Activated CD4-positive, alpha-beta T cell treated with anti-CD3 and anti-CD28 coated beads, Interleukin-2, amount 10 ng/mL, durations not matched to agents 7 days and 5 days (primary cell): ENCODE measurements at places on chromosomes 16 and 17. TPM values are rescaled to one million over a fixed set of nuclear protein-coding genes. Genes with fewer than 3 reads are reported as not detected.

The FMNL1 gene
- 391 TPM for total RNA-seq

The CES4A gene
- 28.9 TPM for total RNA-seq

The PRR35 gene
- not detected for total RNA-seq

The REXO5 gene
- 9.8 TPM for total RNA-seq

The TBC1D28 gene
- total RNA-seq: not detected

The MYOCD gene
- total RNA-seq: not detected

The STAC2 gene
- not detected for total RNA-seq

The ARRB2 gene
- 323 TPM for total RNA-seq

The KRT20 gene
- not detected for total RNA-seq

- no peaks in the 10 kb centered on the region for H3K27me3 ChIP-seq
- DNase-seq: no peak
- H3K27ac ChIP-seq: peak overlapping the region; percentile 97
- H3K4me3 ChIP-seq: peak overlapping the region; percentile 25
- peaks cover 10% of the 10 kb centered on the region for H3K36me3 ChIP-seq
Observed at GRCh38 chr16:57531253-57531575, 5.2 kb downstream of the CCDC102A start.

- H3K27ac ChIP-seq: peak overlapping the region; percentile 76
- peaks cover 45% of the 10 kb centered on the region for H3K36me3 ChIP-seq
- no peak for DNase-seq
- no peaks in the 10 kb centered on the region for H3K27me3 ChIP-seq
- no peak overlapping the region for H3K4me3 ChIP-seq
- H3K4me1 ChIP-seq: peaks cover 40% of the 10 kb centered on the region
Observed at GRCh38 chr16:22262460-22262859, 34.7 kb upstream of the POLR3E start.

DNA sequence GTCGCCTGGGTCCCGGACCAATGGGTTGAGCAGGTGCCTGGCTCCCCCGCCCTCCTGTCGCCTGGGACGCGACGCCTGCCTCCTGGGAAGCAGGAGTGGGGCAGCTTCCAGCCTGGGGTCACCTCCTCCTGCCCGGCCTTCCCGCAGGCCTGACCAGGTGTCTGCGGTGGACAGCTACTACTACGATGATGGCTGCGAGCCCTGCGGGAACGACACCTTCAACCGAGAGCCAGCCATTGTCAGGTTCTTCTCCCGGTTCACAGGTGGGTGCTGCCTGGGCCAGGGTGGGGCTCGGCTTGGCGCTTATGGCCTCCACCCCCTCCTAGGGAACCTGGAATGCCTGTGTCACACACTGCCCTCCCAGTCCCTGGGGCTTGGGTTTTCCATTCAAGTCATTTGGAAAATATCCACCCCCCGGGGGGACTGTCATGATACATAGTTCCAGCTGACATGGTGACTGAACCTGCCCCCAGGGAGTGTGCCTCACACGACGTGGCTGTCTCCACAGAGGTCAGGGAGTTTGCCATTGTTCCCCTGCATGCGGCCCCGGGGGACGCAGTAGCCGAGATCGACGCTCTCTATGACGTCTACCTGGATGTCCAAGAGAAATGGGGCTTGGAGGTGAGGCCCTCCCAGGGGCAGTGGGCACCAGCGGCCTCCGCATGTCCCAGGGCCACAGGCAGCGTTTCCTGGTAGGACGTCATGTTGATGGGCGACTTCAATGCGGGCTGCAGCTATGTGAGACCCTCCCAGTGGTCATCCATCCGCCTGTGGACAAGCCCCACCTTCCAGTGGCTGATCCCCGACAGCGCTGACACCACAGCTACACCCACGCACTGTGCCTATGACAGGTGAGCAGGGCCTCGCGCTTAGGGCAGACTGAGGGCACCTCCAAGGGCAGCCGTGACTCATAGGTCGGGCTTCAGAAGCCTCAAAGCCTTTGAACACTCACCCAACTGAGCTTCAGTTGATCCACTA is 2.3 kb downstream of the DNASE1 start:
- H3K36me3 ChIP-seq: peaks cover 39% of the 10 kb centered on the region
- H3K4me1 ChIP-seq: peaks cover 11% of the 10 kb centered on the region
- no peaks in the 10 kb centered on the region for H3K27me3 ChIP-seq
- no peak for DNase-seq

GRCh38 chr17:56213031-56213430 is 59.8 kb downstream of the ANKFN1 start:
- no peak overlapping the region for H3K4me3 ChIP-seq
- no peaks in the 10 kb centered on the region for H3K36me3 ChIP-seq
- peaks cover 2% of the 10 kb centered on the region for H3K27me3 ChIP-seq
- H3K4me1 ChIP-seq: no peaks in the 10 kb centered on the region
- no peak overlapping the region for H3K27ac ChIP-seq

- no peaks in the 10 kb centered on the region for H3K27me3 ChIP-seq
- no peak for DNase-seq
- H3K36me3 ChIP-seq: peaks cover 9% of the 10 kb centered on the region
- peaks cover 67% of the 10 kb centered on the region for H3K4me1 ChIP-seq
Observed at GRCh38 chr17:19372866-19373504, 5.3 kb upstream of the MAPK7 start.

GRCh38 chr16:79734721-79735120 is 134.2 kb upstream of the MAF start:
- H3K4me1 ChIP-seq: no peaks in the 10 kb centered on the region
- no peak overlapping the region for H3K4me3 ChIP-seq
- no peak for DNase-seq
- peaks cover 17% of the 10 kb centered on the region for H3K27me3 ChIP-seq
- no peak overlapping the region for H3K27ac ChIP-seq

- H3K4me1 ChIP-seq: peaks cover 6% of the 10 kb centered on the region
- no peak for DNase-seq
- no peak overlapping the region for H3K4me3 ChIP-seq
- H3K27me3 ChIP-seq: no peaks in the 10 kb centered on the region
- no peak overlapping the region for H3K27ac ChIP-seq
Observed at GRCh38 chr17:61723914-61724313, 132.9 kb upstream of the NACA2 start.

GRCh38 chr16:71347146-71347545 is 11.4 kb upstream of the CALB2 start:
- no peaks in the 10 kb centered on the region for H3K4me1 ChIP-seq
- no peak overlapping the region for H3K4me3 ChIP-seq
- DNase-seq: no peak
- H3K27ac ChIP-seq: no peak overlapping the region
- H3K27me3 ChIP-seq: no peaks in the 10 kb centered on the region

DNA sequence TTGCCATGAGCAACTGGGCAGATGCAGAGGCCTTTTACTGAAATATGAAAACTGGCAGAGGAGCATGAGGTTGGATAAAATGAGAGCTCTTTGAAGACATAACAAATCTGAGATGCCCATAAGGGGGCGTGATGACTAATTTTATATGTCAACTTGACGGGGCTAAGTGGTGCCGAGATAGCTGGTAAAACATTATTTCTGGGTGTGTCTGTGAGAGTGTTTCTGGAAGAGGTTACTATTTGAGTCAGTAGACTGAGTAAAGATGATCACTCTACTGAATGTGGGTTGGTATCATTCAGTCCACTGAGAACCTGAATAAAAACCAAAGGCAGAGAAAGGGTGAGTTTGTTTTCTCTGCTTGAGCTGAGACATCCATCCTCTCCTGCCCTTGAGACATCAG is 454.2 kb downstream of the NPIPA7 start:
- no peaks in the 10 kb centered on the region for H3K27me3 ChIP-seq
- no peak for DNase-seq
- H3K36me3 ChIP-seq: no peaks in the 10 kb centered on the region
- no peaks in the 10 kb centered on the region for H3K4me1 ChIP-seq

- peak; percentile 89 for DNase-seq
- peaks cover 58% of the 10 kb centered on the region for H3K4me1 ChIP-seq
- H3K36me3 ChIP-seq: peaks cover 22% of the 10 kb centered on the region
Observed at GRCh38 chr16:66603537-66604375, 748 bp upstream of the CMTM3 start.

GRCh38 chr17:27945333-27945616 is 52.1 kb upstream of the LYRM9 start:
- no peaks in the 10 kb centered on the region for H3K4me1 ChIP-seq
- no peaks in the 10 kb centered on the region for H3K36me3 ChIP-seq
- no peak overlapping the region for H3K4me3 ChIP-seq
- DNase-seq: no peak
- H3K27ac ChIP-seq: no peak overlapping the region

DNA sequence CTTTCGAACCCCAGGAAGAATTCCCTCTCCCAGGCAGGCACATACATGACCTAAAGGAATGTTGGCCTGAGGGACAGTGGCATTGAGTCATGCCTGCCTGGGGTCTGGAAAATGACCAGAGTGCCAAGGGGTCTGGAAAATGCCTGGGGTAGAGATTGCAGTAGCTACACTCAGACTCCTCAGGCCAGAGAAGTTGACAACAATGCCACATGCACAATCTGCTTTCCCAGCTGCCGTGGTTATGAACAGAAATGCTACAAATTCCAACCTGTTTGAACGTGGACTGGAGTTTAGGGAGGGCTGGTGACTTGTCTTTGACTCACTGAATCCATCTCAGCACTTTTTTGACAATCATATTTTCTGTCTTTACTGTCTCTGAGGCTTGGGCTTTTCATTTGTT is 250.0 kb downstream of the ABCC12 start:
- H3K4me1 ChIP-seq: no peaks in the 10 kb centered on the region
- DNase-seq: no peak
- no peaks in the 10 kb centered on the region for H3K36me3 ChIP-seq
- no peak overlapping the region for H3K27ac ChIP-seq
- H3K4me3 ChIP-seq: no peak overlapping the region
- no peaks in the 10 kb centered on the region for H3K27me3 ChIP-seq

DNA sequence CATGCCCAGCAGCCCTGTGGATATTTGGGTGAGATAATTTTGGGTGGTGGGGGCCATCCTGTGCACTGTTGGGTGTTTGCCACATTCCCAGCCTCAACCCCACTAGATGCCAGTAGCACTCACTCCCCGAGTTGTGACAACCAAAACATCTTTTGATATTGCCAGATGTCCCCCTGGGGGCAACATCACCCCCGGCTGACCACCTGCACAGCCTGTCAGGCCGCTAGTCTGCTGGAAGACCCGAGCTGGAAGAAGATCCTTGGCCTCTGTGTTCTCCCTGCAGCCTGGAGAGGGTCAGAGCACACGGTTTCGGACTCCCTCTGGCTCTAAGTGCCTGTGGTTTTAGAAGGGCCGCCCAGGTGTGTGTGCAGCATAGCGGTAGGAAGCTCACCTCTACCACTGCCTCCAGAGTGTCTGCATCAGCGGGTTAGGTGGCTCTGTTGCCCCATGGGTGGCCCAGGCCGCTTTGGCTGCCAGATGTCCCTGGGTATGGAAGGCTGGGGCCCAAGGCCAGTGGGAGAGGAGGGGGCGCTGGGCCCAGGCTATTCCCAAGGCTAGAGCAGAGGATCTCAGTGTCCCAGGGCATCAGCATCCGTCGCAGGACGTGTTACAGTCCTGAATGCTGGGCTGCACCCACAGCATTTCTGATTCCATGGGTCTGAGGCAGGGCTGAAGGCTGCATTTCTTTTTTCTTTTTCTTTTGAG is 195.8 kb upstream of the GSE1 start:
- no peak overlapping the region for H3K27ac ChIP-seq
- no peaks in the 10 kb centered on the region for H3K27me3 ChIP-seq
- no peak overlapping the region for H3K4me3 ChIP-seq
- no peak for DNase-seq
- H3K36me3 ChIP-seq: no peaks in the 10 kb centered on the region

DNA sequence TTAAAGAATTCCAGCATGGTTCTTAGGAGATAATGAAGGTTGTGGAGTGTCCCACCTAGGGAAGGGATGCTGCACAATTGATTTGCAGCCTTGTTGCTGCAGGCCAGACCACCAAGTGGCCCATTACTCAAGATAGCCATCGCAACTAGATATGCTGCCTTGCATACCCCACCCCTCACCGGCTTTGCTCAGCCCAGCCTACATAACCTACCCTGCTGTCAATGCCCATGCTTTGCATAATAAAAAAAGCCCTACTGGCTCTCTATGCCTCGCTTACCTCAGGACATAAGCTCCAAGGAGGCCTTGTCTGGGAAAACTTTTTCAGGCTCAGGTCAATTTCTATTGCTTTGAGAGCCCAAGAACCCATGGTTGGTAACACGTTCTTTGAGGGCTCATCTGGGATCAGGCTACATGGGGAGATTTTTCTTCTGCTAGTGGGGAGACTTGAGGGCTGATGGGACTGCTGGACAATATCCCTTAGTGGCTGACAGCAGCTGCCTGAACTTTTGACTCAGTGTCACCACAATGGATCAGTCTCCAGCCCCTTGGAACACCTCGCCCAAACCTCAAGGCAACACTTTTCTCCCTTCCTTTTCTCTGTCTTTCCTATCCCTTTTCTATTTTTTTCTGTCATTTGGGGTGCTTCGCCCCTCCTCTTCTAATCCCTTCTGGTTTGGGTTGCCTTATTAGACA is 38.3 kb downstream of the SCPEP1 start:
- peaks cover 15% of the 10 kb centered on the region for H3K27me3 ChIP-seq
- H3K27ac ChIP-seq: no peak overlapping the region
- no peak for DNase-seq
- H3K4me3 ChIP-seq: no peak overlapping the region
- no peaks in the 10 kb centered on the region for H3K36me3 ChIP-seq

GRCh38 chr16:444027-444426 is 18.6 kb downstream of the RAB11FIP3 start:
- H3K27ac ChIP-seq: no peak overlapping the region
- H3K27me3 ChIP-seq: no peaks in the 10 kb centered on the region
- DNase-seq: no peak
- H3K4me3 ChIP-seq: no peak overlapping the region
- no peaks in the 10 kb centered on the region for H3K36me3 ChIP-seq

DNA sequence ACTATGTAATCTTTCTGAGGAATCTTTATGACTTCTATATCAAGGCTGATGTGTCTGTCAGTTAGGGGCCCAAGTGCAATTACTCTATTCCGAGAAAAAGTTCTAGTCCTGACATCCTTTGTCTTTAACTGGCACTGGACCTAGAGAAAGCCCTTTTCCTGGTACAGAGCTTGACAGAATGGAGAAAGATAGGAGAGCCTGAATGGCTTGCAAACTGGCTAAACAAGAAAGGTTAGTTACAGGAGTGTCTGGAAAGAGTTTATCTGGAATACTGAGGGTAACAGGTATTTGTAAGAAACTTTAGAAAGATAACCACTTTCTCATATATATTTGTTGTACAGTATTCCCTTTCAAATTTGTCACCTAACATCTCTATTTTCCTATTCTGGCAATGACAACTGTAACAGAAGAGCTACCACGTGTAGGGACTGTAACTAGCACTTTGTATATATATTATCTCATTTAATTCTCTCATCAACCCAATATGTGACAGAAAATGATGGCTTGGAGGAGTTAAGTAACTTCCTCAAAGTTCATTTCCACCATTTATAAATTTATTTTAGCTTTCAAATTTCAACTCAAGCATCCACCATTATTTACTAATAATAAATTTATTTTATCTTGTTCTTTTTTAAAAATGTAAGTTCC is 97.4 kb upstream of the C17orf78 start:
- peaks cover 32% of the 10 kb centered on the region for H3K36me3 ChIP-seq
- H3K4me3 ChIP-seq: no peak overlapping the region
- DNase-seq: no peak
- peaks cover 8% of the 10 kb centered on the region for H3K4me1 ChIP-seq
- no peaks in the 10 kb centered on the region for H3K27me3 ChIP-seq
